Central memory CD4-positive, alpha-beta T cell (primary cell): ENCODE measurements at places on chromosomes 3 and 15.

DNA sequence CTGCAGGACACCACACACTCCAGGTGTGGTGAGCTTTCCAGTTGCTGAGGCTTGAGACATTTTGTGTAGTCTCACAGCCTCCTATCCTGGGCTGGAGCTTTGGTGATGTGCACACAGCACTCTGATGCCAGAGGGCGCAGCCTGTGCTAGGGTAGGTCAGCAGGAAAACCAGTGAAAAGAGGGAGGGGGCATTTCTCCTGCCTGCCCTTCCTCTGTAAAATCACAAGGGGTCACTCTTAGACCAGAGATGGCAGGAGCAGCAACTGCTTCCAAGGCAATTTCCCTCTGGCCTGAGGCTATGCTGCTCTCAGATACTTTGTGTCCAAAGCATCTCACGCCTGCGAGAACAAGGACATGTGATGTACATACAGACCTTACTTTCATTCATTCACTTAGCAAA lies 16.5 kb upstream of the MUSTN1 start:
- DNase-seq: peak; percentile 18

- no peak for DNase-seq
Measured at GRCh38 chr3:53163444-53164387, 2.7 kb downstream of the PRKCD start.

GRCh38 chr3:55160241-55160983 lies 232.6 kb upstream of the LRTM1 start:
- DNase-seq: no peak

DNA sequence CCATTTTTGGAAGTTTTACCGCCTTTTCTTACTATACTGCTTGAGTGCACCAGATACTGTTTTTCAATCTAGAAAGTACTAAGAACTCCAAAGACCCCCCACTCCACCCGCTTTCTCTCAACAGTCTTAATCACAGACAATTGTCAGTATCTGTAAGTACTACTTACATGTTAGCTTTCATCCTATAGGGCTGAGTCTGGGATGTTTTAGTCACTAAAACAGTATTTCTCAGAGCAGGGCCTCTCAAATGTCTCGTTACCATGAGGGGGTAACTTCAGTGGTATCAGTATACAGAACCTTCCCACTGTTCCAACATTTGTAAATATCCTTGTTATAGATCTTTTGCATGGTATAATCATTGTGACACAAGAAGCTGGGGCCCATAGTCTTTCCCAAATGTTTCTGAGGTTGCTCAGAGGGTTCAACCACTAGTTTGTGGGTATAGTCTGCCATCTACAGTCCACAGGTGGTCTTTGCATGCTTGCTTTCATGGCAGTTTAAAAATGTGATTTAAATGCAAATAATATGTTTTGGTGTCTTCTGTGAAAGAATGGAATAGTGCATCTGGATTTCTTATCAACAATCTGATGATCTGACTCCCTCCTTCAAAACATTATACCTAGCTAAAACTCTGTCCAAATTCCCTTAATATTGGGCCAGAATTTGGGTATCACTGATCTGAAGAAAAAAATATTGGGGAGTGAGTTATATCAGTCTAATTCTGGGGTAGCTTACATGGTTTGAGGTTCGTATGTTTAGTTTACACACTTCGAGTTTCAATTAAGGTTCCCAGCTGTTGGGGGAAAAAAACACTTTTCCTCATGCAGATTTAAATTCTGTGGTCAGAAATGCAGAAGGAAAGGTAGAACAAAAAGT lies 18.0 kb upstream of the DNAJC13 start:
- DNase-seq: peak; percentile 12

- DNase-seq: no peak
Measured at GRCh38 chr15:101458908-101459578, 30.5 kb downstream of the PCSK6 start.

DNA sequence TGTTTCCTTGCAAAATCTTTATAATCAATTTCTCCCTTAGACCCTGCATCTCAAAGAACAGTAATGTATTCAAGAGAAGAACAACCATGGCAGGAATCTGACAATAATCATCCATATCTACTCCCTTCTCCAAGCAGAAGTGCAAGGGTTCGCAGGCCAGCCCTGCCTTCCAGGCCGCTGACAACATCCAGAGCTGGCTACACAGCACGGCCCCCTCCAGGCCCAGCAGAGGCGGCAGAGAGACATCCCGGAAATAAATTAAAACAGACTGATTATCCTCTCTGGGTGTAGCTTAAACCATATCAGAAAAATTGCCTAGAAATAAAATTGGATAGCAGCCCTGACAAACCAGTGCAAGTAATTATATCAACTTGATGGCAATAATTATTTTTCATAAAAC lies 223.3 kb downstream of the FAM43A start:
- DNase-seq: no peak

- no peak for DNase-seq
Measured at GRCh38 chr3:112770951-112771350, 75.7 kb downstream of the CD200R1L start.

- no peak for DNase-seq
Measured at GRCh38 chr3:36380221-36381031, at the start of gene STAC. Gene STAC (plus strand): TSS chr3:36380504. CDS start chr3:36380644, 140 bp downstream.

GRCh38 chr3:158747417-158747816 lies 15.2 kb upstream of the RARRES1 start:
- DNase-seq: no peak

DNA sequence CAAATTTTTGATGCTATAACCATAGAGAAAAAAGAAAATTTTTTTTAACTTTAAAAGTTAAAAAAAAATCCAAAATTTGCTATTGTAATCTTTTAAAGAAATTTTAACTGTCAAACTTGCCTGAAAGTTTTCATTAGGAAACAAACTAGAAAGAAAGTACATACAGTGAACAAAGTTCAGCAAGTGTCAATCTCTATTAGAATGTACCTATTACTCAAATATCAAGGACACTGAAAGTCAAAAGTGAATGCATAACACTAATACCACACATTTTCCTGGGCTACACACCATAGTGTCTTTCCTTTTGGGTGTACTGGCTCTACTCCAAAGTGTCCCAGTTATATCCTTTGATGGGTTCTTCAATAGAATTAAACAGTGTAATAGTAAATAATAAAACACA lies 56.8 kb downstream of the LRRFIP2 start:
- no peak for DNase-seq

DNA sequence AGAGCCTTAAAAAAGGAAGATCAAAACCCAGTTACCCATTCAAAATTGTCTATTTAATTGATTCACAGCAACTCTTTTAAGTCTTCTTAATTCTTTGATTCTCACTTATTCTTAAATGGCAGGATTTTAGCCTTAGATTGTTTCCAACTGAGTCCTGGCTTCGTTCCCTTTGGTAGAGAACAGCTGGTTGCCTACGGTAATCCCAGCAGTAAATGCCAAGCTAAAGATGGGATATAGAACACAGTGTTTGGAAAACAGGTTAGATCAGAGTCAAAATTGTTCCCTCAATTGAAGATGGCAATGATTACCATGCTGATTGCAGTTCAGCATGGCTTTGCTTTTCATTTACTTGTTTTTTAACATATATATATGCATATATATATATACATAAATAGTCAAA lies 300.9 kb downstream of the PYDC2 start:
- DNase-seq: no peak

GRCh38 chr3:58743296-58743695 lies 76.7 kb upstream of the FAM3D start:
- no peak for DNase-seq

- DNase-seq: no peak
Measured at GRCh38 chr3:138351916-138352550, 3.7 kb downstream of the MRAS start.

DNA sequence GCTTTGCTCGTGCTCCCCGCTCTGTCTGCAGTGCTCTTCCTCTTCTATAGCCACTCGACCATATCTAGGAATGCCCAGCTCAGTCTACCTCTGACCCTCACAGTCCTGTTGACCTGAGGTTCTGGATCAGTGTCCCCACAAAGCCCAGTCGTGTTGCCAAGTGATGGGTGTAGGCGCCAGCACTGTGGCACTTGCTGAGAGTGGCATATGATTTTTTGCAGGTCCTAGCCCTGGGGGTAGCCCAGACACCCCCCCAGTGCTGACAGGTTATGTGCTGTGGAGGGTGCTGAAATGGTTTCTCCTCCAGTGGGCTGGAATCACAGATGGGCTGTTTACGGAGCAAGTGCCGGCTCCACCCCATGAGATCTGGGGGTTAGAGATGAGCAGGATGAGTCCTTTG lies 32.5 kb downstream of the ACAD9 start:
- no peak for DNase-seq

- peak; percentile 10 for DNase-seq
Measured at GRCh38 chr3:143443851-143444331, 324.3 kb downstream of the CHST2 start.
